Bronchial smooth muscle cell (primary cell): ENCODE measurements at places on chromosomes 13 and 19. TPM values are rescaled to one million over a fixed set of nuclear protein-coding genes. Genes with fewer than 3 reads are reported as not detected.

Gene ZNF470
- total RNA-seq, result 5.8 and 6.1 TPM in 2 replicates

Gene SIRT2
- 66.5 and 68.5 TPM in 2 replicates for total RNA-seq

Gene HNRNPA1L2
- 3.0 and 3.3 TPM in 2 replicates for total RNA-seq

Gene EID2B
- total RNA-seq, result 2.1 and 3.8 TPM in 2 replicates

Gene MYO1F
- 0.34 and 0.47 TPM in 2 replicates for total RNA-seq

Gene KLK7
- total RNA-seq, result not detected in 2 replicates

Gene SHISA2
- total RNA-seq, result 0.09 and 0.32 TPM in 2 replicates

Gene ZNF135
- 5.7 and 6.1 TPM in 2 replicates for total RNA-seq

Gene GNA15
- total RNA-seq, result under 0.01 and 0.09 TPM in 2 replicates

Gene CAMSAP3
- total RNA-seq, result not detected in 2 replicates

Gene RASGRP4
- 0.34 TPM in 1 of 2 replicates, not detected in the other for total RNA-seq

Gene CGB1
- total RNA-seq, result not detected in 2 replicates

Gene RBM26
- total RNA-seq, result 10.7 and 15.0 TPM in 2 replicates

Gene ELAVL3
- under 0.01 TPM in 1 of 2 replicates, not detected in the other for total RNA-seq
